Activated CD4-positive, alpha-beta memory T cell treated with anti-CD3 and anti-CD28 coated beads, Interleukin-2, amount 10 ng/mL, durations not matched to agents 7 days and 5 days (primary cell): ENCODE measurements at places on chromosomes 3 and 15. TPM values are rescaled to one million over a fixed set of nuclear protein-coding genes. Genes with fewer than 3 reads are reported as not detected.

- no peak for DNase-seq
Observed at GRCh38 chr3:70992562-70993204, 590.8 kb downstream of the FOXP1 start.

Gene MLH1
- total RNA-seq, result 57.5 TPM

GRCh38 chr15:88900309-88900981 is 5.1 kb upstream of the HAPLN3 start:
- no peak for DNase-seq

- DNase-seq, result peak; percentile 74
Observed at GRCh38 chr15:40047415-40048210, 8.6 kb upstream of the SRP14 start.

DNA sequence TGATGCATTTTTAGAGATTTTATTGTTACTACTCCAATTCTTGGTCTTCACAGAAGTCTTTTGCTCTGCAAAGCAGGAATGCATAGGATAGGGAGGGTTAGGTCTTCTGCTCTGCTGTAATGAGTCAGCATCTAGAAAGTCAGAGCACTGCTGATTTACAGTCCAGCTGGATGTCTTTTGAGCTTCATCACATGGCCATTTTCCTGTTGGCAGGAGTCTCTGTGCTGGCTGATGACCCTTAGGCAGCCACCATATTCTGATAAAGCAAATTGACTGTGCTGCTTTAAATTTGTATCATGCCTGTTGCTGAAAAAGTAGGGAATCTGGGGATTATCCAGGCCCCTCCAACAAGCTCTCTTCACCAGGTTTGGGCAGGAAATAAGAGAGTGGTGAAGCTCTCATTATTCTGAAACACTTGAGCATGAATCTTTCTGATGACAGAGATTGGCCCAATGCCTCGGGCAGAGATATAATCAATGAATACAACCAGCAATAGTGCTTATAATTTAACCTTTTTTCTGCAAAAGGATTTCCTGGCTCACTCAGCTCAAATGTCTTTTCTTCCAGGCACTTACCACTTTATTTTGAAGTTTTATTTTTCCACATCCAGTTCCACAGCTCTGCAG is 9.7 kb upstream of the CRBN start:
- DNase-seq, result no peak
